Mesothelial cell of epicardium (in vitro differentiated cells): ENCODE measurements at places on chromosomes 3 and 15.

- peaks cover 1% of the 10 kb centered on the region for H3K36me3 ChIP-seq
- no peak overlapping the region for H3K27ac ChIP-seq
- H3K4me1 ChIP-seq: peaks cover 13% of the 10 kb centered on the region
- DNase-seq: no peak
Measured at GRCh38 chr3:125132815-125133214, 77.0 kb upstream of the HEG1 start.

DNA sequence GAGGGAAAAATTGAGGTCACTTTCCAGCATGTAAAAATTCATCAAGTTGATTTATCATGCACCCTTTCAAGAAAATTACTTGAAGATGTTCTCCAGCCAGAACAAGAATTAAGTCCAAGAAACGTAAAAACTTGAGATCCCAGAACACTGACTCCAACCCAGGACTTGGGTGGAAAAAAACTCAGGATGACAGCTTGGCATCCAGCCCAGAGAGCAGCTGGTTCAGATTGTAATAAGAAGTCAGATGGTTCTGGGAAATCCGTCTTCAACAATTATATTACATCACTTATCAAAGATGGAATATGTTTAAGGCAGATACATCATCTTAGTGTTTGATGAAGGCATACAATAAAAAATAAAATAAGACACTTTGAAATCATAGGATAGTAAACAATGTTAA lies 23.0 kb upstream of the DNAJC13 start:
- H3K27me3 ChIP-seq: no peaks in the 10 kb centered on the region
- peaks cover 11% of the 10 kb centered on the region for H3K4me1 ChIP-seq
- DNase-seq: no peak
- no peak overlapping the region for H3K4me3 ChIP-seq

- no peak overlapping the region for H3K4me3 ChIP-seq
- H3K4me1 ChIP-seq: no peaks in the 10 kb centered on the region
Measured at GRCh38 chr15:71757741-71758530, 52.4 kb upstream of the NR2E3 start.

- peaks cover 38% of the 10 kb centered on the region for H3K4me1 ChIP-seq
- H3K27me3 ChIP-seq: no peaks in the 10 kb centered on the region
- no peak for DNase-seq
- H3K4me3 ChIP-seq: no peak overlapping the region
- H3K27ac ChIP-seq: peak overlapping the region; percentile 66
Measured at GRCh38 chr3:81744366-81744765, 17.1 kb downstream of the GBE1 start.

DNA sequence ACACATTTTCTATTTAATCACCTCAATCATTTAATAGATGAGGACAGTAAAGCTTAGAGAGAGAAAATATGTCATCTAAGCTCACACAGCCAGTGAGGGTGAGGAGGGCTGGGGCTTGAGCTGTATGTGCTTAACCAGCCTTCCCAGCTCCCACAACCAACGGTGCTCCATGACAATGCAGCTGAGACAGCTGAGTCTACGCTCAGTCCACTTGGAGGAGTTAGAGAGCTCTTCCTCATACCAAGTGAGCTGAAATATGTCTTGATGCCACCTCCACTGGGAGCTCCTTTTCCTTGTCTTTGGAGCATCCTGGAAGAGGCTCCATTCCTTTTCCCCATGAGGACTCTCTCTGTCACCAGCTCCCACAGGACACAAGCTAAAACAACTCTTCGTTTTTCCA lies 9.3 kb downstream of the HOMER2 start:
- H3K4me1 ChIP-seq: no peaks in the 10 kb centered on the region
- H3K36me3 ChIP-seq: no peaks in the 10 kb centered on the region
- H3K4me3 ChIP-seq: no peak overlapping the region
- H3K27ac ChIP-seq: no peak overlapping the region

- no peaks in the 10 kb centered on the region for H3K4me1 ChIP-seq
- H3K27me3 ChIP-seq: no peaks in the 10 kb centered on the region
- H3K36me3 ChIP-seq: no peaks in the 10 kb centered on the region
Measured at GRCh38 chr3:27658741-27659140, 63.4 kb downstream of the EOMES start.

DNA sequence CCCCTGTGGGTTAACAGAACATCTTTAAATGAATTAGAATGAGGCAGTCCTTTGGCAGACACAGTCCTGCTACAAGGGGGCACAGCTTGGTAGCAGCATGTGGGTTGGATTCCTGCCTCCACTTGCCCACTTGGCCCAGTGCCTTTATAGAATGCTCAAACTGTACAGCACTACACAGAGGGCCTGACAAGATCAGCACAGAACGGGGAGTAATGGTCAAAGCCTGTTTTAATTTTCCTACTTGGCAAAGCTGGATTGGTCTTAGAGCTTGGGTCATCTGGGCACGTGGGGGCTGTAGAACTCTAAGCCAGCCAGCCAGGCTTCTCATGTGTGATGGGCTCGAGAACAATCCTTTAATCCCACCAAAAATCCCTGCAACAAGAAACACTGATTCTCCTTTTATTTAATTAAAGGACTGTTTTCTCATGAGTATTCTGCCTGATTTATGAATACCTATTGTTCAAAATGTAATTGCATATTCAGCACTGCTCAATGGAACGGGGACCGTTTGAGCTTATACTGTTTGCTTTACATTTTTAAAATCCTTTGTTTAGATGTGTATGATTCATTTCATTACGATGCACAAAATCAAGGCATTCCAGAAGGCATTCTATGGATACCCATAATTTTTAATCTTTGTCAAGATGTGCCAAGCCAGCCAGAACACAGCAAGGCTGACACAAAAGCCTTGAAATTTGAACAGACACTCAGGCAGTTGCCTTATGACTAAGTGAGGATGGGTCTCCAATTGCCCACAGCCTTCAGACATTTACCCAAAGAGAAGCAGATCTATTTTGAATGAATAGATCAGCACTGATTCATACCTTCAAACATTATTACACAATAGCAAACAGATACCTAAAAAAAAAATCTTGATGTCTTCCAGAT lies 249.3 kb upstream of the TGFBR2 start:
- no peak overlapping the region for H3K4me3 ChIP-seq
- no peaks in the 10 kb centered on the region for H3K36me3 ChIP-seq
- DNase-seq: no peak
